ENCODE measurements at places on chromosomes 1 and 21.

GRCh38 chr1:33524586-33524985, 52.1 kb downstream of the ZSCAN20 start:
- DNase-seq = no peak

GRCh38 chr1:23556635-23557470, 2.4 kb downstream of the ID3 start:
- no peak for DNase-seq

DNA sequence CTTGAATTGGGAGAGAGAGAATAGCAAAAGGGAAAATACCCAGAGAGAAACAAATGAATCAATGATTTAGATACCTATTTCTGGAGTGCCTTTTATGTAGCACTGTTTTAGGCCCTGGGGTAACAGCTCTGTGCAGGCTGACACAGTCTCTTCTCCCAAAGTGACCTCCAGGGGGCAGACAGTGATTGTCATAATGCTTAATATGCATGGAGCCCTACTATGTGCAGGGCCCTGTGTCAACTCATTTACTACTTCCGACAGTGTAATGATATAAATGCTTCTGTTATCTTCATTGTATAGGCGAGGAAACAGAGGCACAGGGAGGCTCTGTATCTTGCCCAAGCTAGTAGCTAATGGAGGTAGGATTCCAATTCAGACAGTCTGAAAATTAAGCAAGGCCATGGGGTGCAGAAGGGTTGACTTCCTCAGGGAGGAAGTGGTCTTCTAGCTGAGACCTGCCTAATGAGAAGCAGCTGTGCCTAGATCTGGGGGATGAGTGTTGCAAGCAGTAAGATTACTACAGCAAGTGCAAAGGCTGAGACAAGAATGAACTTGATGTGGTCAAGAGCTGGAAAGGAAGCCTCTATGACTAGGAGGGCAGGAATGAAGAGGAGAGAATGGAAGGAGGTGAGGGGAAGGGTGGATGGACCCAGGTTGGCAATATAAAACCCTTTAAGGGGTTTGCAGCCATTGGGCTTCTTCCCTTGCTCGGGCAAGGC, 16.2 kb upstream of the SERINC2 start:
- no peak for DNase-seq

DNA sequence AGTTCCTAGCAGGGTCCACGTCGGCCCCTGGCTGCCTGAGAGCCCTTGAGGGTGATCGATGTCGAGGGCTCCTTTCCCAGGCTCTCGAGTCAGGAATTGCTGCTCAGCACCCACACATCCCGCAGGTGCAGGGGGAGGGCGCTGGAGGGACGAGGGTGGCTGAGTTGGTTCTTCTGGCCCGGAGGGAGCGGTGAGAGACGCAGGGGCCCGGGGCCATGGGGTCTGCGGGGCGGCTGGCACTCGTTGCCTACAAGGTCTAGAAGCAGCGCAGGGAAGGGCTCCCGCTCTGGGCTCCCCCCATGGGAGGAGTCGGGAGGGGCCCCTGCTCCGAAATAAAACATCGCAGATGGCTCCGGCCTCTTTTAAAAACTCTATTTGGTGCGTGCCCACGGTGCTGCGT, 18.2 kb downstream of the PANK4 start:
- no peak for DNase-seq

- DNase-seq = no peak
These were observed 43.2 kb downstream of the NEK2 start for GRCh38 chr1:211632117-211632807.

- DNase-seq = no peak
These were observed 59.6 kb downstream of the HSF2BP start for GRCh38 chr21:43599728-43600127.

- DNase-seq = no peak
These were observed 159.7 kb downstream of the HIVEP3 start for GRCh38 chr1:41758904-41759548.

GRCh38 chr1:202888221-202888530, 773 bp downstream of the RABIF start:
- DNase-seq = no peak

DNA sequence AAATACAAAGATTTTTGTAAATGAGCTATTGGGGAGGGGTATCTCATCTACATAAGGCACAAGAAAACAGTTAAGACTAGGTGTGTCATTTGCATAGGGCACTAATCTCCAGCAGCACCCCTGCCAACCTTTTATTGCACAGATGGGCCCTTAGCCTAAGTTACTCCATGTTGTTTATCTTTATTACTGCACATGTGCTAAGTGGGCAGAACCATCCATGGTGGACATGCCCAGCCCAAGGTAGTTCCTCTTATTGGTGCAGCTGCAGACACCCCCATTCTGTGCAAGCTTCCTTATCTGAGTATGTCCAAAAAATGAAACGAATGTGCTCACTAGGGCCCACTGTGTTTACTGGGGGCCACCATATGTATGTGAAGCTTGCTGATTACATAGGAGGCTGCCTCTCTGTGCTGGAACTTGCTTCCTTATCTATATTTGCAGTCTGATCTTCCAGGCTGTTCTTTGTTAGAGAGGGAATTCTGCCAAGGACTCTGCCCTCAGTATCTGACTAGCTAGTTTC, 77.3 kb upstream of the NEK7 start:
- DNase-seq = no peak

- no peak for DNase-seq
These were observed 6.5 kb downstream of the KRTCAP2 start for GRCh38 chr1:155166471-155167165.

GRCh38 chr1:46689356-46689755, 17.7 kb downstream of the TEX38 start:
- DNase-seq = no peak
